ENCODE measurements at places on chromosomes 5 and 9. TPM values are rescaled to one million over a fixed set of nuclear protein-coding genes. Genes with fewer than 3 reads are reported as not detected.
A peak's percentile ranks its signal among the peaks of the same experiment; 100 is the strongest.

DNA sequence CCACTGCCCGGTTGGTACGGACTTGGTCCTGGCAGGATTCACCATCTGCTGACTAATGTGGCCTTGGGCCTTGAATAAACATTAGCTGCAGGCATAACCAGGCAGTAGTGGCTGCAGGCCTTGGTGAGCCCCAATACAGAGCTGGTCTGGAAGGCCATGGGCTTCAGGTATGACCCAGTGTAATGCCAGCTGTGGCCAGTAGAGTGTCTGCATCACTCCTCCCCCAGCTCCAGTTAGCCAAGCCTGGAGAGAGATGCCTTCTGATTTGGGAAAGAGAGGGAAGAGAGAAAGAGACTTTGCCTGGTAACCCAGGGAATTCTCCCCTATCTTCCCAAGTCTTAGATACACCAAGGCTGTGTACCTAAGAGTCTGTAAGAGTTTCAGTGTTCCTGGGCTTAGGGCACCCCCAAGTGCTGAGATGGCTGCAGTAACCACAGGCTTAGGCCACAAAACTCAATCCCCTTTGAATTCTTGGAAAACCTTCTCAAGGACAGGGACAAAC is 5.6 kb upstream of the C5 start:
- DNase-seq = peak; percentile 51

DNA sequence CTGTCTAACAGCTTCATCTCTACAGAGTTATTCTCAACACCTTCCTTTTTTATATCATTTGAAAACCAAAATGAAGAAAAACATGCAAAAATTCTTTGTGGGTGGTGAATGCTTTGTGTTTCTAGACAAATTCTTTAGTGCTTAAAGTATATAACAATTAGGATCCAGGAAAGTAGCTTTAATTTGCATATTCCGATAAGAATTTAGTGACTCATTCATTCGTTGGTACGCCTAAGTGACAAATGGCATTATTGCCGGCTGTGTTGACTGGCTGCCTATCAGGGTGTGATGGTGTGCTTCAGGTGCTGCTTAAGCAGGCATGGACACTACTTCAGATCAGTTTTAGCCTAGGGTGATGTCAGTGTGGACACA is 35.2 kb downstream of the LMNB1 start:
- DNase-seq = no peak

- no peak for DNase-seq
These were observed 20.4 kb downstream of the PDE4D start for GRCh38 chr5:59873113-59873512.

GRCh38 chr5:170069512-170069911 is 36.2 kb upstream of the FOXI1 start:
- DNase-seq = no peak

DNA sequence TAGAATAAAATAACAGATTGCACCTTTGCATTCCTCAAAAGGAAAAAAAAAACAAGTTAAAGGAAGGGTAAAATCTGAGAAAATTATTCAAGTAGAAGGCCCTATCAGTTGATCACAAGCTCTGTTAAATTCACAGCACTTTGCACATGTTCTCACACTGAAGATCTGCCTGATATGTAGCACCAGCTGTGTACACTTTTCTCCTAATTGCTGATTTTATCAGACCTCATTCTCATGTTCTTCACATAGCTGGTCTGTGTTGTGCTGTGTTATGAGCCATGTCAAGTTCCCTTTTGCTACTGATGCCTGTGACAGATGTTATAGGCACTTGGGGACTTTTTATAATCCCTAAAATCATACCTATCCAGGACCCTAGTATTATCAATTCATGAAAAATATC is 390.4 kb upstream of the PRR16 start:
- no peak for DNase-seq

The IFT74 gene
- total RNA-seq = 3.6 TPM

- DNase-seq = peak; percentile 57
These were observed 11.4 kb upstream of the GRIN1 start for GRCh38 chr9:137127301-137128157.

DNA sequence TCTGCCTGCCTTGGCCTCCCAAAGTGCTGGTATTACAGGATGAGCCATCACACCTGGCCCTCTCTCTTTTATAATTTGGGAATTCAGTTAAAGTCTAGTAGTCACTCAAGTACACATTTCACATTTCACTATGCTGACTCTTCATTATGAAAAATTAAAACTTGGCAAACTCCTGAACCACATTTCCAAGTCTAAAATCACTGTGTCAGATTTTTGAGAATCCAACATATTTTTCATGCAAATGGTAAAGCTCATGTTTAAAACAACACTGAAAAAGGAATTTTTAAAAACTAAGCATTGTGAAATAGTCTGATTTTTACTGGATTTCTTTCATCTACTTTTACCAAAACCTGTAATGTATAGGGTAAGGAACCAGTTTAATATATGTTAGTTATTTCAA is 92.3 kb downstream of the SVEP1 start:
- DNase-seq = no peak

GRCh38 chr5:73625944-73626811 is at the start of gene ARHGEF28:
ARHGEF28 (plus strand) TSS chr5:73626196; CDS start chr5:73684852, 58,656 bp downstream.
- no peak for DNase-seq

Data from Caco-2 (cell line).